ENCODE measurements at places on chromosomes 12 and 14.

- no peak for DNase-seq
Observed at GRCh38 chr14:65361920-65362319, 50.6 kb upstream of the FUT8 start.

- no peak for DNase-seq
Observed at GRCh38 chr12:47547077-47547476, 158.8 kb downstream of the RPAP3 start.

- no peak for DNase-seq
Observed at GRCh38 chr12:75623631-75624154, 112.3 kb upstream of the KRR1 start.

DNA sequence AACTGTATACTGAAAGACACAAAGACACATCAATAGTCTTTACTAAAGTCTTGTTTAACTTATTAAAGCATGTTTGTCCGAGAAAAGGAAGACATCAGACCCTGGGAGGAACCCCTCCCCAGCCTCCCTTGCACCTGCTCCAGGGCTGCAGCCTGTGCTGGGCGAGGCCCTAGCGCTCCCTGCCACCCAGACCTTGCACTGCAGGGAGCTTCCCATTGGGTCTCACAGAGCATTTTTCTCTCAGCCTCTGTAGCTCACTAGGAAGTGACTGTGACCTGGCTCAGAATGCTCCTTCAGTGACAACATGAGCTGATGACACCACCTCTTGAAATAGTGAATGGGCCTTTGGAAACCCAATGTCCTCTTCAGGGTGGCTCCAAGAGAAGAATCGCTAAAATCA lies 461.2 kb downstream of the TMEM121 start:
- DNase-seq = no peak

- DNase-seq = no peak
Observed at GRCh38 chr12:25295361-25295760, 44.6 kb upstream of the KRAS start.

- DNase-seq = no peak
Observed at GRCh38 chr14:86510491-86510890, 980.5 kb downstream of the FLRT2 start.

DNA sequence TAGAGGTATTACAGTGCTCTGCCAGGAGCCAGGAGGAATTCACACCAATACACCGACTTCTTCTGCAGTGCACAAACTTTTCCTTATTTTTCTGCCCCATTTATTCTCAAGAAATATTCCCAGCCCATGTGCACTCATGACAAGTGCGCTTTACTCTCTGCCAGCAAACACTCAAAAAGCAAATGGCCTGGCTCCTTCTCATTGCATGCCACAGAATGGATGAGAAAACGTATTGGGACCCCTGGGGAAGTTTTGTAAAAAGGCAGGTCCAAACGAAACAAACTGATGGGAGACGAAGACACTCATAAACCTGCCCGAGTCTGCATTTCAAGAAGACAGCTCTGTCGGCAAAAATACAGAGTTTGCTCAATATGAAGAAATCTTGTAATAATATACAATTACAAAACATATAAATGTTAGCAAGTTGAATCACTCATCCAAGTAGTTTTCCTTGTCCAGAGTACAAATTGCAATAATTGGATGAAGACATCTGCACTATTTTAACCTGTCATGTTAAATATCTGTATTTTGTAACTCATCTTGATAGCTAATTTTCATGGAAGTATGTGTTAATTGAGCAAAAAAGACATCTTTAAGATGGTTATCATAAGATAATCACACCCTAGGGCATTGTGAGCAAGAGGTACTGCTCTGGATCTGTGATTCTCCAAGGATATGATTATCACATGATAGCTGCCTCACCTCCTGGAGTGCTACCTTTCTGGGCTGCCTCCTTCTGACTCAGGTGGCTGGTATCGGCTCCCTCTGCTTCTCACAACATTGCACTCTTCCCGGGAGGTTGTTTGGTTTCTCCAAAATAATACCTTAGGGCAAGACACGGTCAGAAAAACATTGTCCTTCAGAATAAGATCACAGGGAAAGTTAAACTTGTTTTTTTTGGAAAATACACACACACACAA lies 260.8 kb upstream of the G2E3 start:
- no peak for DNase-seq

DNA sequence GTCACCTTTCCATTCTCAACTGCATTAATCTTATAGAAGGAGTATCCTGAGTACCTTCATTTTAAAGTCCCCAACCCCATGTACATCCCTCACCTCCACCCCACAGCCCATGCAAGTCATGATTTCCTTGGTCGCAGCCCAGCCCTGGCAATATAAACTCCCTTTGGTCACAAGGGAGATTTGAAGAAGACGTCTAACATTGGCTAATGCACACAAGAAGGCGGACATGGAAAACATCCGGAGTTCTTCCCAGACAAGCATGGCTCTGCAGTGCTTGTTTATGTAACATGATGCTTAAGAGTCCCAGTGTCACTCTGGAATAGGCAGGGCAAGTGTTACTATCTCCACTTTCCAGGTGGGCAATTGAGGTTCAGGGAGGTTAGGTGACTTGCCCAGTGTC lies 277.6 kb downstream of the DPF3 start:
- DNase-seq = no peak

GRCh38 chr12:26279908-26280307 lies 84.5 kb downstream of the SSPN start:
- no peak for DNase-seq

DNA sequence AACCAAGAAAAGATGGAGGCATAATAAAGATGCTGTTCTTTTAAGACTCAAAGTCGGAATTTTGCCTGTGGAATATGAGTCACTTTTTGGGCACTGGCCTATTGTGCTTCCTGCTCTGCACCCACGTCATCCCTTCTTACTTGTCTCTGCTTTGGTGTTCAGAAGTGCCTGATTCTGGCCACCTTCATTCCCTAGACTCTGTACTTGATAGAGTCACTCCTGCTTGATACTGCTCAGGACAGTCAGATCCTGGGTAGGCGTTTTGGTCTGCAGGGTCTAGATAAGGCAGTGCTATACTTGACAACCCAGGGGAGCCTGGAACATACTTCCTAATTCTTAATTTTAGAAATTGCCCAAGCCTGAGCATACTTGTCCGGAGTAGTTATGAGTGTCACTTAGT lies 1.9 kb downstream of the LRRK2 start:
- no peak for DNase-seq

DNA sequence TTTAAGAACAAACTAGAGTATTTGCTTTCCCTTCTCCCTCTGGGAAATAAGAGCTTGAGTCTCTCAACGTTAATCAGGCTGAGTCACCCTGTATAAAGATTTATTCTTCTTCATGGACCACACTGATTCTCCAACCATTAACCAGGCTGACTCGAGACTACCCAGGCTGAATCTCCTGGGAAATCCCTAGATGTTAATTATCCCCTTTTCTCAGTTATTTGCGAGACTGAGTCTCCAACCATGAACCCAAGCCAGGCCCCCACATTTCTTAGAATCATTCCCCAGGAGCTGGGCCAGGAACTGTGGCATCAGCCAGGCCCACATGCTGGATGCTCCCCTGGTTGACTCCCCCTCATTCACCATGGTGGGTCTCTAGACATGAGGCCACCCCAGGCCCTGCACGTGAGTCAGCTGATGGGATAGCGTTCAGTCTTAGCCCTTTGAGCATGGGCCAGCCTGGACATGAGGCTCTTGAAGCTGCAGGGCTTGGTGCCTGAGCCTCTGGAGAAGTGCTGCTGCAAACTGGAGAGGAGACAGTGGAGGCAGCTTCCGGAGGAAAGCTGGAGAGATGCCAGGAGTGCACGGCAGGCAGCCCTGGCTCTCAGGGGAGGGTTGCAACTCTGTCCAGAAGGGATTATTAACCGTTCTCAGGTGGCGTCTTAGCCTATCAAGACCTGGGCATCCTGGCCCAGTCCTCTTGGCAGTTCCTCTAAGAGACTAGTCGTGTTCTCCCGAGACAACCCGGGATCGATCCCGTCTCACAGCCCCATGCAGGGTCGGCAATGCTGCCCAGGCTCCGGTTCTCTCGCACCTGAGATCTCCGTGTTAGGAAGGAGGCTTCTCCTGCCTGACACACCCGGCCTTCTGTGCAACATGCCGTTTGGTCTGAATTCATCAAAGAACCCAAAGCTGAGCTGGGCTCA lies 296.6 kb downstream of the ADGRD1 start:
- DNase-seq = no peak

DNA sequence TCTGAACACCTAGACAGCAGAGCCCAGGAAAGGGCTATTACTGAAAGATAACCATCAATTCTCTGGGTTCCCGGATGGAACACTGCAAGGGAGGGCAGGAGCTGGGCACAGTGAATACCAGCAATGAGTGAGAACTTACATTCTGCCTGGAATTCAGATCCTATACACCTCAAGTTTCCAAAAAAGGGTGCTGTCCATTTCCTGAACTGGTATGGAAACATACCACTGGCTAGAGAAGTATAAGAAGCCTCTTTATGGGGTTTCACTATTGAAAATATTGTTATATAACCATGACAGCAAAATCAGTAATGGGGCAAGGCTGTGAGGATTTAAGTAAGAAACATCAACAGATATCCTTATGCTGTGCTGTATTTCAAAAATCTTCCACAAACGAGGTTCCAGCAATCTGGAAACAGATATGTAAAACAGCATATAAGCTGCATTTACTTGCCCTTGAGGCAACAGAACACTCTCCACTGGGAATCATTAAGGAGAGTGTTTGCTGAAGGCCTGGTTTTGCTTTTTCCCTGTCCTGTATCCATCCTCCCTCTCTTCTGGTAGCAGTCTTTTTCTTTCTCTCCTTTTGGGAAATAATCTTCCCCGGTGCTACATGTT lies 53.3 kb upstream of the GTF2A1 start:
- no peak for DNase-seq

GRCh38 chr14:85016496-85016895 lies 513.4 kb upstream of the FLRT2 start:
- no peak for DNase-seq

GRCh38 chr12:6396031-6396430 lies 12.1 kb downstream of the LTBR start:
- DNase-seq = no peak

DNA sequence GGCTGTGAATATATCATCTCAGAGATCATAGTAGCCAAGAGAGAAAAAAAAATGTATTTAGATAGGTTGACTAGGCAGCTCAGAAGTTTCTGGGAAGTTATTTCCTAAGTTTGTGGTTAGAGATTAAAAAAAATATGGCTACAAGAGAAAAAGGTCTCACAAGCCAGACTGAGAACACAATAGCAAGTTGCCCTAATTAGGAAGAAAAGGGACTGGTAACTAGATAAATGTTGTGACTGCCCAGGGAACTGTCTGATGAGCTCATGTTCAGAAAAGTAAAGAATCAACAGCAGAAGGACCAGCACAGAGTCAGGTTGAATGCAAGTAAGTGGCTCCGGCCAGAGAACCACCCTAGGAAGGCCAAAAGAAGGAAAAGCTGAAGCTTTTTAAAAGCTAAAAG lies 256.6 kb downstream of the PRKD1 start:
- no peak for DNase-seq

DNA sequence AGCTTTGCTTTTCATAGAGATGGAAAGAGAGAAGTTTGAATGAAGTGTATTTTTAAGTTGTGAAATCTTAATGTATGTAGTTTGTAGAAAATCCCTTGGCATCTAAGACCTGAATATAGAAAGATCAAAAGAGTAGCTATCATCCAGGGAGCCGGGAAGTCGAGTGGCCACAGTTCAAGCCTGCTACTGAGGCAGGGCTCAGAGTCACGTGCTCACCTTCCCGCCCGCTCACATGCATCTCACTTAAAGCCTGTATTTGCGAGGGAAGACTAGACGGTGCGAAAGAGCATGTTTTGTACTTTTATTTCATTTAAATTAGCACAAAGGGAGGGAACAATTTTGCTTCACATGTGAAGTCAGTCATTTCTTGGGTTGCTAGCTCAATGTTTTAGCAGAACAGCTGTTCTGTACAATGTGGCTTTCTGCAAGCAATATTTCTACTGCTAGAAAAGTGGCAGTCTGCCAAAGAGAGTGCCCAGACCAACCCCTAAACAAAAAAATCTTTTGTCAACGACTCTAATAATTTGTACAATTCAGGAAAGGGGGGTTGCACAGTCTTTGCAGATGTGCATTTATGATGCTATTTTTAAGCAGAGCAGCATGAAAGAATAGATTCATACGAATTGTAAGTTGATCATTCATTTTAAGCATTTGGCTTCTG lies 290.7 kb downstream of the NPAS3 start:
- no peak for DNase-seq

- DNase-seq = no peak
Observed at GRCh38 chr14:95522556-95522955, 6.1 kb upstream of the SYNE3 start.

DNA sequence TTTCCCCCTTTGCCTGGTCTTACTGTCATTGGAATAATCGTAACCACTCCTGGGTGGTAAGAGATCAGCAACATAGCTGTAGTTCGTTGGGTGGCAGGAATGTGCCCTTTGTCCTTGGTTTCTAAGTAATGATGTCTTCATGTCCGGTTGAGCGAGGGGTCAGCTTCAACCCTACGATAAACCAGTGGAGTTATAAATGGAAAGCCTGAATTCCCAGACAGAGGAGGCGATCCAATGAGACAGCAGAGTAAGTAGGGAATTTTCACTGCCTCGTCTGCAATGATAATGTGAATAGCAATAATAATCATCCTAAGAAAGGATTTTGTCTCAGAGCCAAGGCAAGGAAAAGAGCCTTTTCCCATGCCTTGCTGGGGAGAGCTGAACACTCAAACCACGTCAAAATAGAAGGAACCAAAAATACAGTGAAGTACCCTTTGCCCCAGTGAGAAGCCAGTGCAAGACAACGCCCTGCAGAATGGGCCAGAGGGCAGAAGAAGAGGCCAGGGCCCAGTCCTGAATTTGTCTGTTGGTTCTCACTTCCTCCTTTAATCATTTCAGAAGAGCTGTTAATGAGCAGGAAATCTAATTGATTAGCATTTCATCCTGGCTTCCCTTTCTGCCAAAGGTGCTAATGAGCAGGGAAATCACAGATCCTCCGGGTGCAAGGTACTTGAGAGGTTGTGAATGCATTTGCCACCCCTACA lies 330.7 kb downstream of the CACNA1C start:
- no peak for DNase-seq

- no peak for DNase-seq
Observed at GRCh38 chr12:92927436-92928281, 1.4 kb downstream of the EEA1 start.

DNA sequence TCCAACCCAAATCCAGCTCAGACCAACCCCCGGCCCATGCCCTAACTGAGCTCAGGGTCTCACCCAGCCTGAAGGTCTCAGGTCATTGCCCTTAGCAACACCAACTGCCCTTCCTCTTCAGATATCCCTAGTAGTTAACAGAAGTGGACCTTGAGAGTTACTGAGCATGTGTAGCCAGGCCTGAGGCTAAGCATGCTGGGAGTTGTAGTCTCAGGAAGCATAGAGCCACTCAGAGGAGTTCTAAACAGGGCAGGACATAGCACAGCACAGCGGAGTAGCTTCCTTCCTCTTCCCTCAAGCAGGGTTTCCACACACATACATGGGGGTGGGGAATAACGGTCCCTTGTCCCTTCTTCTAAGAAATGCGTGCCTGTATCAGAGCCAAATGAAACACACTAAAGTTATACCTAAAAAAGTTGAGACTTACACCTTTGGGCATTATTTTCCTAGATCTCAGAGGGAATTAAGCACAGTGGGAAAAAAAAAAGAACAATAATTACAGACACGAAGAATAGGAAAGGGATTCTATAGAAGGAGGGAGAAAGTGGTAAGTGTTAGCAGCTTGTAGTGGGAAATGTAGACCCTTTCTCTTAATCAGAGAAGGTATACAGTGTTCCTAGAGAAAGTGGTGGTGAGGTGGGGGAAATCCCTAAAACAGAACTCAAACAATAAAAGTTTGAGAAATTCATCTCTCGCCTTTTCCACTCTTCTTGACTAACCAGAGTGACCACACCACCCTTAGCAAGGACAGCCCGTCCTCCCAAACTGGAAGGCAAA lies 4.4 kb downstream of the KMT2D start:
- no peak for DNase-seq
